Esophagus squamous epithelium (tissue), 5 donors: ENCODE measurements at places on chromosomes 1 and 21.

- no peak for DNase-seq
Measured at GRCh38 chr1:198929961-198930599, 291.2 kb downstream of the PTPRC start.

GRCh38 chr1:46820560-46821060 lies 21.8 kb downstream of the CYP4B1 start:
- DNase-seq: no peak

GRCh38 chr1:36108314-36108713 lies 16.7 kb downstream of the COL8A2 start:
- no peak for DNase-seq

- no peak for DNase-seq
Measured at GRCh38 chr1:151944126-151944856, 35.0 kb upstream of the THEM4 start.

GRCh38 chr1:81435175-81435574 lies 365.6 kb upstream of the ADGRL2 start:
- no peak for DNase-seq

GRCh38 chr1:38657207-38657840 lies 202.2 kb downstream of the RRAGC start:
- no peak for DNase-seq

GRCh38 chr1:65691152-65691900 lies 101.4 kb upstream of the PDE4B start:
- no peak for DNase-seq

GRCh38 chr1:94501935-94502334 lies 39.6 kb downstream of the F3 start:
- no peak for DNase-seq
